ENCODE measurements at places on chromosomes 2 and 18.

GRCh38 chr2:64650722-64651338 is 2.9 kb downstream of the SERTAD2 start:
- no peak for DNase-seq

- no peak for DNase-seq
These were observed 268.5 kb downstream of the CELF4 start for GRCh38 chr18:37297106-37297505.

DNA sequence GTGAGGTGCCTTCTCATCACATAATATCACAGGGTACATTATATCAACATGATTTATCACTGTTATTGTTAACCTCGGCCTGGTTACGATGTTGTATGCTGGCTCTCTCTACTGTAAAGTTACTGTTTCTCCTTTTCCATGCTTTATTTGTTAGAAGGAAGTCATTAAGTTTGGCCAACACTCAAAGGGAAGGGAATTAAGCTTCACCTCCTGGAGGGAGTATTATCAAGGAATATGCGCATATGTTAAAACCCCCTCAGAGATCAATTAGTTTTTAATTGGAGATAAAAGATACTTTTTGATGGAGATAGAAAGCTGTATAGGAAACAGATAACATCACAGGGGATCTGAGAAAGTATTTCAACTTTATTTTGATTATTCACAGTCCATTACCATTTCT is 221.6 kb downstream of the DLGAP1 start:
- no peak for DNase-seq

DNA sequence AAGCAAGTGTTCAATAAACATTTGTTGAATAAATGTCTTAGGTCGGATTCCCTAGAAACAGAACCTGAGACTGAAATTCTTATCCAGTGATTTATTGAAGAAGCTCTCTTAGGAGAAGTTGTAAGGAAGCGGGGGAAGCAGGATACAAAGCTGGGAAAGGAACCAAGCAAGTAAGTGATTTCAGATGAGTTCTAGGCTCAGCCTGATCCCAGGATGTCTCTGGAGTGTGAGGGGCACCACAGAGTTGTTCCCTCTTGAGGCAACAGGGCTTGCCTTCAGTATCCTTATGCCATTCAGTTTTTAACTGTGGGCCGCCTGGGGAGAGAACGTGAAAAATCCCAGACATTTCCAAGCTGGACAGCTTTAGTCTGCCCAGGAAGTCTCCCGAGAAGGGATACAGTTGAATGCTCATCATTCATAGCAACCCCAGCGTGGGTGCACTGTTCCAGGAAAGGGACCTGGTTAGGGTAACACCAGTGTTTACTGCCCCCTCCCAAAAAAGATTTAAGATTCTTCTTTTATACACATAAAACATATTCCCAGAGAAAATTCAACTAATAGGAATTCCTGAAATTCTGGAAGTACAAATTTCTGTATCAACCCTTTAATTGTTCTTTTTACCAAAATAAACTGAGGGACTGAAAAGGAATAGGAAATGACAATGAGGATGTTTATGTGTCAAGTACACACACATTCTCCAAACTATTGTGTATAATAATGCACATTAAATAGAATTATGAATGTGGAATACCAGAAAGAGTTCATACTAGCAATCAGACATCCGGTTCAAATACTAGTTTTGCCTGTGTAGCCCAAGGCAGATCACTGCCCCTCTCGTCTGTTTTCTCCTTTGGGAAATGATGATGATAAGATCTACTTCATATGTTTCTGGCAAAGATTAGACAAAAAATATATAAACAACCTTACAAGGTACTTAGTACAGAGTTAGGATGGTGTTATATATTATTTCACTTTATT is 592.1 kb upstream of the CDH2 start:
- DNase-seq, result no peak

GRCh38 chr2:172098650-172099471 is 3.8 kb downstream of the DLX2 start:
- peak; percentile 87 for DNase-seq

- DNase-seq, result peak; percentile 81
These were observed 20.6 kb downstream of the RPL37A start for GRCh38 chr2:216519154-216519762.

DNA sequence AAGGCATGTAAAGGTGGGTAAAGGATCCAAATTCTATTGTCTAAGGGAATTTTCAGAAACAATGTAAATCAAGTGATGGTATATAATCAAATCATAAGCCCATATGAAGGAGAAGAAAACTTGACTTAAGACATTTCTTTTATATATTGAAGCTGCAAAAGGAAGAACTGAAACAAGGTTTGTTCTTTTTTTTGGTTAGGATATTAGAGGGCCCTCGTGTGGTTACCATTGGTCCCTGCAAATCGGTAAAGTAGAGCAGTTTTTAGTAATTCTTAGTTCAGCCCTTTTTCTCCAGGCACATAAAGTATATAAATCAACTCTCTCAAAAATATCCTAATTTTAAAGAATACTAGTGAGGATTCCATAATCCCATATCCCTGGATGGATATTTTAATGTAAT is 105.6 kb upstream of the STK17B start:
- DNase-seq, result peak; percentile 50

- DNase-seq, result no peak
These were observed 1.5 kb downstream of the TET3 start for GRCh38 chr2:73986085-73986681.

GRCh38 chr18:49486606-49486952 is 455 bp downstream of the C18orf32 start:
- no peak for DNase-seq

DNA sequence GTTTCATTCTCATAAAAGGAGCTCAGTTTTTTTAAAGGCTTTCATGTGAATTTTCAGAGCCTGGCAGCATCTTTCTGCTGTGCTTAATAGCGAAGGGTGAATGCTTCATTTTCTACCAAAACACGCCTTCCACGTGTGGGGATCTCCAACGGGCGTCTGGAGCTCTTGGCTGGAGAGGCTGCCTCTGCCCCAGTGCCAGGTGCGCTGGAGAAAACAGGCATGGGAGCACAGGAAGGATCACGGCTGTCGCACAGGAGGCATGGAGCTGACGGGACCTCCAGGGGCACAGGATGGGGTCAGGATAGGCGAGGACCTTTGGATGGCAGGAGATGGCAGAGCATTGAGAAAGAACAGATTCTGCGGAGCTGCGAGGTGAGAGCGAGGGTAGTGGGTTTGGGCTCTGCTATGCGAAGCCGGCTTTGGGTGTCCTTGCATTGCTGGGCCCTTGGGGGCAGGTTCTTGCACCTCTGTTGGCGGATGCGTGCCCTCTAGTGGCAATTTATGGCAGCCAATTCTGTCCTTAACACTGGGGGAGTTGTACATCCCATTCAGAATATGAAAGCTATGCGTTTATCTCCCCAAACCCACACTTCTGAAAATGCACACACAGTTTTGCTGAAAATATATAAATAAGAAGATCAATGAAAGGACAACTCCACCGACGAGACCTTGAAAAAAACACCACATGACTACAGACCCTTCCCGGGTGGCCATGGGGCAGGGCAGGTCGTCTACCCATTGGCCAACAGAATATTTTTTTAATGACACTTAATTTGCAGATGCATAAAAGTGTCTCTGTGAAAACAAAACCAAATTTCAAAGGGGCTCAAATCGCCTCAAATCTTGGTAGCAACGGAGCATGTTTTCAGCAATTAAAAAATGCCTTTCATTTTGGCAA is 90.4 kb upstream of the SLC35G4 start:
- peak; percentile 48 for DNase-seq

DNA sequence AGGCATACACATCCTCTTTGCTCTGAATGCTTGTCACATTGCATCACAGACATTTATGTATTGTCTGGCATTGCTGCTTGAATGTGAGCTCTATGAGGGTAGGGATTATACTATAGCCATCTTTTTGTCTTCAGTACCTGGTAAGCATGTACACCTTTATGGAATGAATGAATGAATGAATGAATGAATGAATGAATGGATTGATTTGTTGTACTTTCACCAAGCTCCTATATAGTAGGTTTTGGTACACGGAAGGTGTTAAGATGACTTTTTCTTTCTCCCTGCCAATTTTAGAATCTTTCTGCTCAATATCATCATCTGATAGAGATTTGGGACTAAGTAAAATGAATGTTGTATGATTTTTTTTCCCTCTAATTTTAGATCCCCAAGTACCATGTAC is 13.5 kb downstream of the LTBP1 start:
- no peak for DNase-seq

DNA sequence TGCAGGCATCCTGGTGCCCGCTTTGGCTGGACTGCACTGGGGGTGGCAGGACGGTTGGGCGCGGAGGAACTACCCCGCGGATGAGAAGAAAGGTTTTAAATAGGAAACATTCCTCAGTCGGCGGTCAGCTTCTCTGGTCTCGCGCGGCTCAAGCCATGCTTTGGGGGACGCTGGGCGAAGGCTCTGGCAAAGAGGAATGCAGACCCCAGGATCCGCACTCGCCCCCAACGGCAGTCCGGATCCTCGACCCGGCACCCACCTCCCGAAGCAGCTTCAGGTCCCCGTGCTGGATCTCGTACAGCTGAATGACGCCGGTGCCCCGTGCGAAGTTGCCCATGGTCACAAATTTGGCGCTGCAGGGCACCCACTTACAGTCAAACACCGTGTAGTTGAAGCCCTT is 686 bp upstream of the PNO1 start:
- DNase-seq, result no peak

DNA sequence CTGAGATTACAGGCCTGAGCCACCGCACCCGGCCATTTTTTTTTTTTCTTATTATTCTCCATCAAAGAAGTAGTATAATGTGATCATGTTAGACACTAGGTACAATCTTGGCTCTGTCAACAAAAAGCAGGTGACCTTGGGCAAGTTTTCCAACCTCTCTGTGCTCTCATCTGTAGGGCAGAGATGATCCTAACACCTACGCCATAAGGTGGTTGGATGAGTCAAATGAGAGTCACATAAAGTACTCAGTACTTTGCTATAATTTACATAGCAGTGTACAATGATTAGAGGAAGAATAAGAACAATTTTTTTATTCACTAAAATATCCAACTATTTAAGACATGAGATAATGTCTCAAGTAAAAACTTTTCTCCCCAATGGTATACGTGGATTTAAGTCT is 128.6 kb downstream of the TGIF1 start:
- no peak for DNase-seq

GRCh38 chr18:42258301-42258965 is 303.4 kb downstream of the PIK3C3 start:
- DNase-seq, result no peak

- no peak for DNase-seq
These were observed 2.2 kb downstream of the ONECUT2 start for GRCh38 chr18:57437402-57437765.

DNA sequence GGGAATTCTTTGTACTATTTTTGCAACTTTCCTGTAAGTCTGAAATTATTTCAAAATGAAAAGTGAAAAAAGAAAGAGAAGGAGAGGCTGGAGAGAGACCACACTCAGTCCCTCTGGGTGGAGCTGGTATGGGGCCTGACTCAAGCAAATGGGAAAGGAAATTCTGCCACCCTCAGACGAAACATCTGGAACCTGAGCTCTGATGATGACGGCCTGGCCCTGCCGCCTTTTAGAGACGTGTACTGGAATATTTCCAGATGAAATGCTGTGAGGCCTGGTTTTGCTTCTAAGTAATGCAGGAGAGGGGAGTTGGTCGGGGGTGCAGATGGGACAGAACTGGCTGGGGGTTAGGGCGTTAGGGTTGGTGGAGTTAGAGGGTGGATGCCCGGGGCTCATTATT is 57.4 kb upstream of the GLI2 start:
- peak; percentile 60 for DNase-seq

DNA sequence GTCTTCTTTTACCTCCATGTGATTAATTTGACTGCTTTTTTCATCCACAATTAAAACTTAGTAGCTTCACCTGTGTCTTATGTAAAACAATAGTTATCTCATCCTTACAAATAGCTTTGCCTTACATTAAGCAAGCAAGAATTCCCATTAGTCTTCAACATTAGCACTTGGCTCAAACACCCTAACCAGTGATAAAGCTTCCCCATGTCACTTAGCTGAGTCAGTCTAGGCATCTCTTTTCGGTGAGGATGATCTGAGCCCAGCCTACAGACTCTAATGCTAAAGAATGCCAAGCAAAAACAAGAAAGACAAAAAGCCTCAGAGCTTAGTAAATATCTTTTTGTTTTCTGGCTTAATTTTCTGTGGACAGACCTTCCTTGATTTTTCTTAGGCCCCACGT is 26.1 kb downstream of the GAD1 start:
- peak; percentile 77 for DNase-seq

DNA sequence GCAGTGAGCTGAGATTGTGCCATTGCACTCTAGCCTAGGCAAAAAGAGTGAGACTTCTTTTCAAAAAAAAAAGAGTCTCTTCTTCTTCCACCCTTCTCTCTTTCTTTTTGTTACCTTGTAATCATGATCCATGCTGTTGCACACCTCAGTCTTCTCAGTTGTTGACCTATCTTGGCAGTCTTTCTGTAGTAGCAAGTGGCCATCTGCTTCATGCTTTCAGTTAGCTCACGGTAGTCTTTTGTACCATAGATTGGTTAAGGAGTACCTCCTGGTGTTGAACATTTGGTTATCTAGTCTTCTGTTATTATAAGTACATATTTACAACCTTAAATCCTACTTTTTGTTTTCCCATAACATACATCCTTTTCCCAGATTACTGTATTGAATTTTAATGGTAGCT is 3.1 kb downstream of the GORASP2 start:
- no peak for DNase-seq

GRCh38 chr2:217551252-217551899 is 451.4 kb downstream of the TNS1 start:
- DNase-seq, result peak; percentile 92

GRCh38 chr2:42183775-42184174 is 14.6 kb downstream of the EML4 start:
- no peak for DNase-seq

DNA sequence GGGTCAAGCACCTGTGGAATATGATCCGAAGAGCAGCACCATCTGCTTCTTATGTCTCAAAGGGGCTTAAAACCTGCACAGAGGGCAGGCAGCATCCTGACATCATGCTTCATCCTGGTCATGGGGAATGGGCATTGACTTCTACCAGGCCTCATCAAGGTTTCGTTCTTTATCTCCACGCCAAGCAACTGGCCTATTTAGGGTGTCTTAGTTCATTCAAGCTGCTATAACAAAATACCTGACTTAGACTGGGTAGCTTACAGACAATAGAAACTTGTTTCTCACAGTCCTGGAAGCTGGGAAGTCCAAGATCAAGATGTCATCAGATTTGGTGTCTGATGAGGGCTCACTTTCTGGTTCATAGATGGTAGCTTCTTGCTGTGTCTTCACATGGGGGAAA is 69.4 kb downstream of the MYO3B start:
- DNase-seq, result no peak

GRCh38 chr2:224378701-224379097 is 23.2 kb downstream of the FAM124B start:
- DNase-seq, result no peak

DNA sequence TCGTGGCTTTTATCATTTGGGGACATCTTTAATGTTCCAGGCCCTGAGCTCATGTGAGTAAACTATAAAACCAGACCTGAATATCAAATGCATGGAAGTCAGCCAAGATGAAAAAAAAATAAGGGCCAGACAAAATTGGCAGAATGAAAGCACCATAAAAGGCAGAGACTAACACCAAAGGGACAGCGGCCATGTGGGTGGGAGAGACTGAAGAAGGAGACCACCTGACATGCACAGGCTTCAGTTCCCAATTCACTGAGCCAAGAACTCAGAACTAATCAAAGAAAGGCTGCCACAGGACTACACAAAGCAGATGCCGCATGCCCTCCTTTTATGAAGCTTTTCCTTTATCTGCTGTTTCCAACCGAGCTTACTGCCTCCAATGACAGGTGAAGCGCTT is 267.1 kb downstream of the RAD51AP2 start:
- no peak for DNase-seq

- DNase-seq, result no peak
These were observed 479.5 kb downstream of the TNS1 start for GRCh38 chr2:217523286-217523685.
